Tibial artery (tissue), 4 donors: ENCODE measurements at places on chromosomes 6 and 20.
A peak's percentile ranks its signal among the peaks of the same experiment; 100 is the strongest.

GRCh38 chr20:38029453-38029852 is 3.8 kb downstream of the TTI1 start:
- H3K36me3 ChIP-seq = no peaks in the 10 kb centered on the region
- H3K4me1 ChIP-seq = peaks cover 13% of the 10 kb centered on the region
- H3K27ac ChIP-seq = no peak overlapping the region
- no peak overlapping the region for H3K4me3 ChIP-seq

GRCh38 chr20:48124181-48124782 is 339.0 kb upstream of the SULF2 start:
- H3K27ac ChIP-seq = no peak overlapping the region
- no peak for DNase-seq
- H3K36me3 ChIP-seq = no peaks in the 10 kb centered on the region
- H3K4me1 ChIP-seq = no peaks in the 10 kb centered on the region
- H3K27me3 ChIP-seq = no peaks in the 10 kb centered on the region

DNA sequence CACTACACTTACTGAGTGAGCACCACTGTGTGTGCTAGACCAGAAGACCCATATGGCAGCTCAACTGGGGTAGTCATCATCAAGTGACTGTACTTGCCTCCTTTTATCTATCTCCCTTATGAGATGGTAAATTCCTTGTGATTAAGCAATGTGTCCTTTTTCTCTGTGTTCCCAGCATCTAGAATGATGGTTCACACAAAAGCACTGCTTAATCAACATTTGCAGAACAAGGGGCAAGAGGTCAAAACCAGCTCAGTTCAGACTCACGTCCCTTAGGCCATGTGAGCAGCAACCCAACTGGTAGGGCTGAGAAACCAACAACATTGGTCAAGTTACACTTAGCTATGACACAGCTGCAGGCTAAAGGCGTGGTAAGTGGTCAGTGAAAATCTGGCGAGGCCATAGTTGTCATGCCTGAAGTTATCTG is 10.0 kb downstream of the TRAM2 start:
- H3K27ac ChIP-seq = peak overlapping the region; percentile 99
- H3K4me3 ChIP-seq = no peak overlapping the region
- DNase-seq = peak; percentile 82
- peaks cover 80% of the 10 kb centered on the region for H3K4me1 ChIP-seq

GRCh38 chr6:4907602-4908001 is 96.2 kb downstream of the RPP40 start:
- H3K4me3 ChIP-seq = no peak overlapping the region
- DNase-seq = no peak
- peaks cover 8% of the 10 kb centered on the region for H3K36me3 ChIP-seq
- H3K27ac ChIP-seq = no peak overlapping the region

DNA sequence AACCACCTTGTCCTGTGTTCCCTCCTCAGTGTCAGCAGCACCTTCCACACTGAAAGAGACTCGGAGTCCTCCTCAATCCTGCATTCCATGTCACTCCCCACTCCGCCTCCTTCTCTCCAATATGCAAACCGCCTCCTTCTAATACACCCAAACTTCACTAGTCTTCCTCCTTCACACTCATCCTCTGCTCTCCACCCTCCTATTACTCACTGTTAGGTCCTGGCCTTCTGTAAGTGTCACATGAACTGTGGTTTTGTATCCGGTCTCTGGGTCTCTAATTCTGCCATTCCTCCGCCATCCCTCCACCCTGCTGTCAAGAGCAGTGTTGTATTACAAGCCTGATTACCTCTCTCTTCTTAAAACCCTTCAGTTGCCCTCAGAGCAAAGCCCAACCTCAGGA is 200.5 kb upstream of the CDYL start:
- DNase-seq = no peak
- H3K4me3 ChIP-seq = no peak overlapping the region
- H3K27ac ChIP-seq = no peak overlapping the region
- H3K36me3 ChIP-seq = no peaks in the 10 kb centered on the region
- peaks cover 8% of the 10 kb centered on the region for H3K4me1 ChIP-seq
- H3K27me3 ChIP-seq = no peaks in the 10 kb centered on the region

DNA sequence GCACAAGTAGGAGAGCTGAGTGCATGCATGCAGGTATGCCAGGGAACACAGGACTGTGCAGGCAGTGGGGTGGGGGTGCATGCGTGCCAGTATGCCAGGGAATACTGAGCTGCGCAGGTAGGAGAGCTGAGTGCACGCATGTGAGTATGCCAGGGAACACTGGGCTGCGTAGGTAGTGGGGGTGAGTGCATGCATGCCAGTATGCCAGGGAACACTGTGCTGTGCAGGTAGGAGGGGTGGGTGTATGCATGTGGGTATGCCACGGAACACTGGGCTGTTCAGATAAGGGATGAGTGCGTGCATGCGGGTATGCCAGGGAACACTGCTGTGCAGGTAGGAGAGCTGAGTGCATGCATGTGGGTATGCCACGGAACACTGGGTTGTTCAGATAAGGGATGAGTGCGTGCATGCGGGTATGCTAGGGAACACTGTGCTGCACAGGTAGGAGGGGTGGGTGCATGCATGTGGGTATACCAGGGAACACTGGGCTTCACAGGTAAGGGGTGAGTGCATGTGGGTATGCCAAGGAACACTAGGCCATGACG is 77.4 kb downstream of the LRFN2 start:
- no peaks in the 10 kb centered on the region for H3K27me3 ChIP-seq
- no peaks in the 10 kb centered on the region for H3K36me3 ChIP-seq
- no peak overlapping the region for H3K4me3 ChIP-seq
- no peak overlapping the region for H3K27ac ChIP-seq
- DNase-seq = no peak
- peaks cover 3% of the 10 kb centered on the region for H3K4me1 ChIP-seq

- H3K36me3 ChIP-seq = no peaks in the 10 kb centered on the region
- H3K4me1 ChIP-seq = no peaks in the 10 kb centered on the region
- no peak overlapping the region for H3K4me3 ChIP-seq
- H3K27ac ChIP-seq = no peak overlapping the region
- DNase-seq = no peak
Observed at GRCh38 chr6:8888468-8888867, 453.1 kb upstream of the SLC35B3 start.

DNA sequence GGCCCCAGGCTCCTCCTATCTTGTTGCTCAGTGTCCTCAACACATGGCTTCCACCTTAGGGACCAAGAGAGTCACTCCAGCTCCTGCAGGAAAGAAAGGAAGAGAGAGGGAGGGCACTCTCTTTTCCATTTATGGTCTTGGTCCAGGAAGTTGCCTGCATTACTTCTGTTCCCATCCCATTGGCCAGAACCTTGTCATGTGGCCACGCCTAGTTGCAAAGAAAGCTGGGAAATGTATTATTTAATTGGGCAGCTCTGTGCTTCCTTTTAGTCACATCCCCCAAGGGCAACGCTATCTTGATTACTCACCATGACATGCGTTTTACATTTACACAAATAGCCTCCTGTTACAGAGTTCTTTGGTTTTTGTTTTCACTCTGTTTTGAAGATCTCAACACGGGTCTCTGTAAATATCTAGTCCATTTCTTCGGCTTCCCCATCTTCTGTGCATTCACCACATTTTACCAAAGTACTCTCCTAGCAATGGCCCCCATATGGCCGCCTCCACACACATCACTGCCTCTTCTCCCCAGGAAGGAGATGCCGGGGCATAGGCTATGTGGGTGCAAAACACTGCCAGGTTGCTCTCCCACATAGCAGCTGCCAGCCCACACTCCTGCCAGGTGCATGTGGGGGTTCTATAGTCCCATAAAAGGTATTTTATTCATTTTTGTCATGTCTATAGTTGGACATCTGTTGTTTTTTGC is 35.7 kb upstream of the ZMYND8 start:
- no peak overlapping the region for H3K27ac ChIP-seq
- no peak for DNase-seq
- H3K36me3 ChIP-seq = no peaks in the 10 kb centered on the region
- no peaks in the 10 kb centered on the region for H3K4me1 ChIP-seq

DNA sequence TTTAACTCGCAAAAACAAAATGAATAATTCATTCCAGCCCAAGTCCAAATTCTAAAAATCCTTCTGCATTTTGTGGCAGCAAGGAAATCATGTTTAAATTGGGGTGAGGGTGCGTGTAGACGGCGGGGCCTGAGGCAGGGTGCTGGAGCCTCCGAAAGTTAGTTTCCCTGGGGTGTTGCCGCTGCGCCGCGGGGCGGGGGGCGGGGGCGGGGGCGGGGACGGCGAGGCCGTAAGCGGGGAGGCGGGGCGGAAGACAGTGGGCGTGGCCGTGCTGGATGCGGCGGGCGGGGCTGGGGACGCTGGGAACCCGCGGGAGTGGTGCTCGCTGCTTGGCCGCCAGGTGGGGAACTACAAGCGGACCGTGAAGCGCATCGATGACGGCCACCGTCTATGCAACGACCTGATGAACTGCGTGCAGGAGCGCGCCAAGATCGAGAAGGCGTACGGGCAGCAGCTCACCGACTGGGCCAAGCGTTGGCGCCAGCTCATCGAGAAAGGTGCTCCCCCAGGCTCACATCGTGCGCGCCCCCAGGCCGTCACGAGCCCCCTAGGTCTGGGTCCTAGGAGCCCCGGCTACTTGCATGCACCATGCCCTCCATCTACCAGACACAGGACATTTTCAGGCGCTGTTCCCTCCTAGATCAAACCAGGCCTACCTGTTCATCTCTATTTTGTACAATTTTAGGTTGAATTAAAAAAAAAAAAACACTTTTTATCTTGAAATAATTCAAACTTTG is 29.0 kb downstream of the SPDEF start:
- peak overlapping the region; percentile 69 for H3K27ac ChIP-seq
- peak; percentile 93 for DNase-seq
- H3K27me3 ChIP-seq = no peaks in the 10 kb centered on the region
- peak overlapping the region; percentile 32 for H3K4me3 ChIP-seq
- H3K4me1 ChIP-seq = peaks cover 13% of the 10 kb centered on the region

DNA sequence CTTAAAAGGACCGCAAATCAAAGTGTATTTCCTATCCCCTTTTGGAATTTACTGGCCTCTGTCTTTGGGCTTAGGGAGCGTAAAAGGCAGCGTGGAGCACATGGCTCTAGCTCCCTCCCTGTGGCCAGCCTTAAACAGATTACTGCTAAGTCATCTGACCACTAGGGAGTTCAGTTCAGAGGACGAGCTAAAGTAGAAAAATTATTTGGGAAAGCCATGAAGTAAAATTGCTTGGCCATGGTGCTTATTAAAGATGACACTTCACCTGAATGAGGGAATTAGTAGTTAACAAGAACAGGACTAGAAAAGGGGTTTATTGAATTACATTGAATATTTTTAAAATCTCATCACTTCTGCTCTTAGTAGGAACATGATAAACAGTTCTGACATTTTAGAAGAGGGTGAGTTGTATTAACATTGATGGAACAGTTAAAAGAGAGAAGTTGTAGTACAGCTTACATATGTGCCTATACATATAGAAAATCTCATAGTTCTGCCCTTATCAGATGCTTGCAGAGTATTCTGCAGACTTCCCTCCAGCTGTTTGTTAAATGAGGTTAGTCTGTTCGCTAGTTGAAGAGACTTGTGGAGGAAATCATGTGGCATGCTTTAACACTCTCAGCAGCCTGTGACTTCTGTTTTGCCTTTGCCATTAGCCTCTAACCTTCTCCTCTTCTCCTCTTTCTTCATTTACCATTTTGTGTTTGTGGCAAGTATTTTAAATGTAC is 31.2 kb upstream of the MAPK13 start:
- H3K27me3 ChIP-seq = no peaks in the 10 kb centered on the region
- no peak overlapping the region for H3K27ac ChIP-seq
- peaks cover 8% of the 10 kb centered on the region for H3K4me1 ChIP-seq

GRCh38 chr20:37525810-37526209 is 1.9 kb downstream of the BLCAP start:
- no peaks in the 10 kb centered on the region for H3K36me3 ChIP-seq
- H3K27me3 ChIP-seq = no peaks in the 10 kb centered on the region
- no peak for DNase-seq
- H3K4me1 ChIP-seq = no peaks in the 10 kb centered on the region

DNA sequence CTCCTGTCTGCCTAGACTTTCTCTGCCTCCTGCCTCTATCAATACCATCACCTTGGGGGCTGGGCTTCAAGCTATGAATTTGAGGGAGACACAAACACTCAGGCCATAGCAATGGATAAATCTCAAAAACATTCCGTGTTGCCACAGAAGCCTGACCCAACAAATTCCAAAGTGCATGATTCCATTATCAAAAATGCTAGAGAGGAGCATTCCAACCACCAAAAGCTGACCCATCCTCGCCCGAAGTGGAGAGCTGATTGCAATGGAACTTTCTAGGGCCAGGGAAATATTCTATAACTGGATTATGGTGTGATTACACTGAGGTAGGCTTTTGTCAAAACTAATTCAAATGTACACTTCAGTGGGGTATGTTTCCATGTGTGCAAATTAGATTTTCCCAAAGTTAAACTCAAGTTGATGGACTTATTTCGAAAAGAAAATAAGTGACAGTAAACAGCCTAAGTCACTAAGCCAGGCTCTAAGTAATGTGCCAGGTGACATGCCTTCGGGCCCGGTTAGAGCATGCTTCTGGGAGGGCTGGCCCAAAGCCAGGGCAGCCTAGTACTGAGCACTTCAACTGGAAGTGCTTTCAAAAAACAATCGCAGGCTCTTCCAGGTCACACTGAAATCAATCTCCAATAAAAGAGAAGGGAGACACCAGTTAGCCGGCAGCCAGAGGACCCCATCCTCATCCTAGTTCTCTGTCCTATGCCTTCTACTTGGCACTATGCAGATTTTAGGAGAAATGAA is 142.3 kb downstream of the TBXT start:
- DNase-seq = no peak
- no peaks in the 10 kb centered on the region for H3K36me3 ChIP-seq
- no peak overlapping the region for H3K27ac ChIP-seq
- H3K4me3 ChIP-seq = no peak overlapping the region
- H3K27me3 ChIP-seq = no peaks in the 10 kb centered on the region

DNA sequence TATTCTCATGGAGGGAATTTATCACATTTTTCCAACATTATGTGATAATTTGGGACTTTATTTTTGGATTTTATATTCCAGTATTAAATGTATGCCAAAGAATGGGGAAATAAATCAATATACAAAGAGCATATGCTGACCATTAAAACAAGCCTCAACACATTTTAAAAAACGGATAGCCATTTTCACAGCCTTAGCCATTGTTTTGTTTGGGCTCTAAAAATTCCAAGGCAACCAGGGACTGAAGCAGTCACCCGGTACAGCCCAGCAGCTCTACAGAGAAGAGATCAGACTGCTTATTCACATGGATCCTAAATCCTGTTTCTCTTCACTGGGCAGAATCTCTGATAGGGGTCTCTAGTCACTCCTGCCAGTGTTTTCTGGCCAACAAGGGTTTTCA is 150.2 kb upstream of the OGFRL1 start:
- no peaks in the 10 kb centered on the region for H3K4me1 ChIP-seq
- no peak overlapping the region for H3K27ac ChIP-seq
- H3K36me3 ChIP-seq = no peaks in the 10 kb centered on the region
- H3K4me3 ChIP-seq = no peak overlapping the region
- no peaks in the 10 kb centered on the region for H3K27me3 ChIP-seq

- H3K4me1 ChIP-seq = peaks cover 6% of the 10 kb centered on the region
- H3K27ac ChIP-seq = no peak overlapping the region
- no peak for DNase-seq
- no peak overlapping the region for H3K4me3 ChIP-seq
- no peaks in the 10 kb centered on the region for H3K27me3 ChIP-seq
Observed at GRCh38 chr20:4465212-4465611, 256.5 kb upstream of the PRND start.
